Head of caudate nucleus (tissue), 42 donors: ENCODE measurements at places on chromosomes 5 and 9.

GRCh38 chr9:136846376-136847087 lies 2.7 kb upstream of the PHPT1 start:
- no peak for DNase-seq

- DNase-seq, result no peak
These were observed 56.2 kb downstream of the CLINT1 start for GRCh38 chr5:157802736-157803135.

DNA sequence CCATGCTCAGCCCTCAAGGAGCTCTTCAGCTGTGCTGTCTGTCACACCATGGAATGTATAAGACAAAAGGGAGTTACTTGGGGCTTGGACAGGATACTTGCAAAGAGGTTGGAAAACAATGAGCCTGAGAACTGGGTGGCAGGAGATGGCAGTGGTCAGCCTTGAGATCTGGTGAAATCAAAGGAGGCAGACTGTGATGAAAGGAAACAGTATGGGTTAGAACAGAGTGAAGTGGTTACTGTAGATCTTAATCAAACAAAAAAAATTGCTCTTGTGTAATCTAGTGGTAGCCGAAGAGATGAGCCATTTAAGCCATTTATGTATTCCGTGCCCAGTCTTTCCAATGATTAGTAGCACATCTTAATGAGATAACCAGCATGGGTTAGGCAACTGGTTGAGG lies 142.2 kb downstream of the SV2C start:
- no peak for DNase-seq

DNA sequence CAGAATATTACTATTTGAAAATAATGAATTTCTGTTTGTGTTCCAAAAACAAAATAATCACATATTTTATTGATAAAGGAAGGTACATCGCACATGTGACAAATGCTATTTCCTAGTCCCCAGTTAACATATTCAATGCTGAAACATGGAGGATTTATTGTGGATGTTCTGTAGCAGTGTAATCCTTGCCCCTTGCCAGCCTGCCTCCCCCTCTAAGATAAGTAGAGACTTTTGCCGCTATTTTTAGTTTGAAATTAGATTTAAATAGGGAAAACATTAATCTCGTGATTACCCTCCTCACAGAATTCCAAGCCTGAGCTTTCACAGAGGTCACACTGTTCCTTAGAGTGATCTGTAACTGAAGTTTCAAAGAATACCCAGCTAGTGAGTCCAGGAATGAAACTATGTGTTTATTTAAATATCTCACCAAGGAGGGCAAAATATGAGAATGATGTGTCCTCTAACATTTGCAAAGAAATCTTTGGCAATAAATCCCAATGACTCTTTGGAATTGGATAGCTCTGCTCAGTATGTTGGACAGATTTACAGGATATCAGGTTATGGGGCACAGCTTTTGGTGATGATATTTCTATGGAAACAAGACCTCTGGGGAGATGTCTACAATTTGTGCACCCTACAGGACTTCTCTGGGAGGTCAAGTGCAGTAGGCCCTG lies 17.3 kb downstream of the CTXN3 start:
- no peak for DNase-seq

DNA sequence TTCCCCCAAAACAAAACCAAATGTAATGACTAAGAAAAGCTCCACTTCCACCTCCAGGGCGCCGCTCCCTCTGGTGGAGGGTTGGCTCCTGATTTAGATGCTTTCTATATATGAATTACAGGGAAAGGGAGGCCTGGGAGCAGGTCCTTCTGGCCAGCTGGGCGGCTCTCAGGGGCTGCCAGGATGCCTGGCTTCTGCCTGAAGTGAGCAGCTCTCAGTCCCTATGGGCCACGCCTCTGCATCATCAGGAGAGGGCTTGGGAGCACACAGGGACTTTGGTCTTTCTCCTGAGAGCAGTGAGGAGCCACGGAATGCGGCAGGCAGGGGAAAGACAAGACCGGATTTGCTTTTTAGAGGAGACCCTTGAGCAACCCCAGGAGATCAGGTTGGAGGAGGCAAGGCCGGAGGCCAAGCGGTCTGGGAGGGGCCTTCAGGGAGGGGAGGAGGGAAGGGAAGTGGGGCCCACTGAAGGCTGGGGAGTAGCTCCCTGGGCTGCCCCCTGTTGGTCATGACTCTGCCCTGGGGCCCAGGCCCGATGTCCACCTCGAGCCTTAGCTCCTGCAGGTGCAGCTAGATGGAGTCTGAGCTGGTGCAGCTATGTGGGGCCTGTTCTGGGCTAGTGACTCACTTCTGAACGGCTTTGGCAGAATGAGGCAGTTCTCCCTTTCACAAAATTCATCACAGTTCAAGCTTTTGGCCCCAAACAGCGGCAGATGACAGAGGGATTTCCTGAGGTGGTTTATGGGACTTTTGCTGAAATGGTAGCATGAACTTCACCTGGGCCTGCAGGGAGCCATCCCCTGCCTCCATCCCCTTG lies 11.3 kb upstream of the GRHPR start:
- no peak for DNase-seq
